Caudate nucleus (tissue), 63 donors: ENCODE measurements at places on chromosomes 3 and 15.

DNA sequence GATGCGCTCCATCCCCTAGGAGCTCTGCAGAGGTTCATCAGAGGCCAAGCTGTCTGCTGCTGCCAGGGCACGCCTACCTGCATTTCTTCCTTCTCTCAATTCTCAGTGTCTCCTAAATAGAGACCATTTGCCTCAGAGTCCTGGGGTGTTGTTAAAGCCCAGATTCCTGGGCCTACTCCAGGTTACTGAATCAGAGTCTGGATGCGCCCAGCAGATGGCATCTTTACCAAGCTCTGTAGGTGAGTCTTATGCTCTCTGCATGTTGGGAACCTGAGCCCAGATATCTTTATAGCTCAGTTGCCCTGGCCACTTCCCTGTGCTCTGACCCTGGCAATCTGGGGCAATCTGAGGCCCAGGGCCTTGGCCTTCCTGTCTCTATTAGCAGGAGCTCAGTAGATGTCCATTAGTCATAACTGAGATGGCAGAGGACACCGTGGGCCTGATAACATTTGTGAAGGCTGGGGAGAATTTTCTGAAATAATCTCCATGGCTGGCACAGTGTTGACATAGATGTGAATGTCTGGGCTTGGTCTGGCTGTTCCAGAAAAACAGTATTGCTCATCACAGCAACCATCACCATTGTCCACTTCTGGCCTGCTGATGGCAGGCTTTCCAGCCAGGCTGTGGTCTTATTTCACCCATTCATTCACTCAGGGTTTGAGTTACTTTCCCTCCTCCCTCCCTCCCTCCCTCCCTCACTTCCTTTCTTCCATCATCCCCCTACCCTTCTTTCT lies 13.3 kb upstream of the RBP1 start:
- DNase-seq = no peak

DNA sequence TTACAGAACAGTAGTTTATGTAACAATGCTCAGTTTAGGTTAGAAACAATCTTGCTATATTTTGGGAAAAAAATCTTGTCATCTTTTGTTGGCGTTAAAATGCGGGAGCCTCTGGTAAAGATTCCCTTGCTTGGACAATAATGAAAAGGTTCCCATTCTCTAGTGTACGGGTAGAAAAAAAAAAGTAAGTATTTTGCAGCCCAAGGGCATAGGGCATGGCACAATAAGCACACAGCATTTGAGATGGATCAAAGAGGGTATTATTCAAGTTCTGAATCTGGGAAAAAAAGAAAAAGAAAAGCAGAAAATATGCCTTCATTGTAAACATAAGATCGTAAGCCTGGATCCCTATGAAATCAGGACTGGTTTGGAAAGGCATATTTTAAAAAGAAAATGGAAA lies 408.6 kb upstream of the ROBO2 start:
- DNase-seq = no peak

GRCh38 chr3:97937205-97937604 lies 35.0 kb downstream of the RIOX2 start:
- DNase-seq = no peak

GRCh38 chr3:39521456-39521855 lies 54.0 kb downstream of the MOBP start:
- no peak for DNase-seq

- no peak for DNase-seq
Observed at GRCh38 chr15:37019479-37020433, 80.6 kb downstream of the MEIS2 start.

- DNase-seq = no peak
Observed at GRCh38 chr3:126668450-126669401, 13.8 kb upstream of the TXNRD3 start.

DNA sequence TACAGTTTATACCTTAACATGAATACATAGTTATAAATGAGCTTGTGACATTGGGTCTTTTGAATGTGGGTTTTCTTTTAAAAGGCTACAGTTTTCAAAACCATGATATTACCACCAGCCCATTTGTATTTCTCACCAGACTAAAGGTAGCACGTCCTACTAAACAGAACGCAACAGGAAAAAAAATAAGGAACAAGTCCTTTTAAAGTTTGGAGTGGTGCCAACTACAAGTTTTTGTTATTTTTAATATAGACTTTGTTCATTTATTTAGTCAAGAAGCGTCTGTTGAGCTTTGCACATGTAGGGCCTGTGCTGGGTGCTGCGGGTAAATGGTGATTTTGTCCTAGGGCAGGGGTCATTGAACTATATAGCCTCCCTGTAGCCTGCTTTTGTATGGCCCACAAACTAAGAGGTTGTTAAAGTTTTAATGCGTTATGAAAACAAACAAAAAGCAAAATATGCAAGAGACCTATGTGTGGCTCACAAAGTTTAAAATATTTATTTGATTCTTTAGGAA lies 164.4 kb downstream of the GHSR start:
- no peak for DNase-seq

GRCh38 chr3:46549408-46549904 lies 16.6 kb downstream of the LRRC2 start:
- no peak for DNase-seq

- DNase-seq = no peak
Observed at GRCh38 chr3:13254028-13254951, 165.8 kb downstream of the NUP210 start.

DNA sequence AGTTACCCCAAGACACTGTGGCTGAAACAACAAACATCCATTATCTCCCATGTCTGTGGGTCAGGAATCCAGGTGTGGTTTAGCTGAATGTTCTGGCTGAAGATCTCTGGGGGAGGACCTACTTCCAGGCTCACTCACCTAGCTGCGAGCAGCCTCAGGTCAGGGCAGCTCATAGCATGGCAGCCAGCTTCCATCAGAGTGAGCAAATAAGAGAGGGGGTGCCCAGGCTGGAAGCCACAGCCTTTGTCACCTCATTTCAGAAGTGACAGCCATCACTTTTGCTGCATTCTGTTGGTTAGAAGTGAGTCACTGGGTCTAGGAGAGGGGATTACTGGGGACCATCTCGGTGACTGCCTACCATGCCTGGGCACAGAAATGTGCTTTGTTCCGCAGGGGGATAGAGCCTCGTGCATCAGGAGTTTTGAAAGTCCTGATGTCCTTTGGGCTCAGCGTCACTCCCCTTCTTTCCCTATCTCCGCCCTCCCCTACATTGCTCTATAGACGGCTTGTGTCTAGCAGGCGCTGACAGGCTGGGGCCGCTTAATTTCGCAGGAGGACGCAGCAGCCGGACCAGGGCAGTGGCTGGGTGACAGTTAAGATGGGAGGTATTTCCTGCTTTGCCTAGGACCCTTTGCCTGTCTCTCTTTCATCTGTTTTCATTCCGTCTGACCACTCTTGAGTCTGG lies 25.4 kb downstream of the TGM4 start:
- no peak for DNase-seq

GRCh38 chr15:91956026-91956723 lies 102.7 kb downstream of the SLCO3A1 start:
- DNase-seq = no peak

- no peak for DNase-seq
Observed at GRCh38 chr3:136186846-136187245, 9.3 kb downstream of the MSL2 start.

- no peak for DNase-seq
Observed at GRCh38 chr3:557972-558371, 361.4 kb downstream of the CHL1 start.

GRCh38 chr3:188266562-188267274 lies 112.8 kb downstream of the LPP start:
- no peak for DNase-seq

- DNase-seq = no peak
Observed at GRCh38 chr3:67045711-67046465, 47.8 kb downstream of the KBTBD8 start.

DNA sequence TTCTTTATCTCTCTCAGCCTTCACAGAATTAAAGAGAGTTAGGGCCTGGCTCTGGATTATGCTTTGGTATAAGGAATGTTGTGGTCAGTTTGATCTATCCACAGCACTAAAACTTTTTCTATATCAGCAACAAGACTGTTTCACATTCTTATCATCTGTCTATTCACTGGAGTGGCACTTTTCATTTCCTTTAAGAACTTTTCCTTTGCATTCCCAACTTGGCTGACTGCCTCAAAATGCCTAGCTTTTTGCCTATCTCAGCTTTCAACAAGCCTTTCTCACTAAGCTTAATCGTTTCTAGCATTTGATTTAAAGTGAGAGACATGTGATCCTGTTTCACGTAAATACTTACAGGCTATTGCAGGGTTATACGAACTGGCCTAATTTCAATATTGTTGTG lies 471.8 kb downstream of the GBE1 start:
- no peak for DNase-seq

- DNase-seq = no peak
Observed at GRCh38 chr3:23576379-23576959, 229.3 kb upstream of the UBE2E1 start.
